ENCODE measurements at places on chromosomes 5 and 9.

- DNase-seq = no peak
Measured at GRCh38 chr9:7324152-7324598, 475.4 kb downstream of the DMAC1 start.

DNA sequence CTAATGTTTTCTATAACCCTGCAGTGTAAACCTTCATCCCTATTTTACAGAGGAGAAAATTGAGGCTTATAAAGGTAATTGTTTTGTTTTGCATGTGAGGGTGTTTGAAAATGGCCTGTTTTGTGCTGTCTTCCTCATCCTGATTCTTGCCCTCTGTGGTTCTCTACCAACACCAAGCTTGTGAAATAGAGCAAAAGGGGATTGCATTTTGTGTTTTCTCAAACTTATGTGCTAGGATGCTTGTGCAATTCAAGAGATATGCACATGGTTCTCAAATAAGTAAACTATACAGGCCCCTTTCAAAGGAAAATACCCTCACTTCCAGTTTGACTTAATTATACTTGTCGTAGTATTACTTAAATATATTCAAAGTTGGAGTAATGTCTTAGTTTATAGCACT lies 17.2 kb downstream of the PAM start:
- no peak for DNase-seq

DNA sequence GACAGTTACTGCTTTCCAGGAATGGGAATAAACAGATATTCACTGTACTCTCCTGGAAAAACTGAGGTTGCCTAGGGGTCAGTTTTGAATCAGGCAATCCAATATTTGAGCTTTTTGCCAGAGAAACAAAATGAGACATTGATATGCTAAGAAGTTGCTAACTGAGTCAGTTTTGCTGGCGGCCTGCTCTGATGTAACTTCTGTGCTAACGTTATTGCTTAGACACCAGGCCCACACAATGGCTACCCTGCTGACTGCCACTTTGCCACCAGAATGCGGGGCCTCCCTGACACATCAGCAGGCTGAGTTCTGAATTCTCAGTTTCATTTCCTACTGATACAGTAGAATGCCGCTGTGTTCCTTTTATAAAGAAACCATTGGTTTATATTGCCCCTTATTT lies 18.2 kb upstream of the ZNF618 start:
- DNase-seq = no peak

- DNase-seq = no peak
Measured at GRCh38 chr5:55385227-55385626, 77.4 kb downstream of the MTREX start.

- DNase-seq = no peak
Measured at GRCh38 chr5:105982526-105982925, 1688.2 kb downstream of the EFNA5 start.

DNA sequence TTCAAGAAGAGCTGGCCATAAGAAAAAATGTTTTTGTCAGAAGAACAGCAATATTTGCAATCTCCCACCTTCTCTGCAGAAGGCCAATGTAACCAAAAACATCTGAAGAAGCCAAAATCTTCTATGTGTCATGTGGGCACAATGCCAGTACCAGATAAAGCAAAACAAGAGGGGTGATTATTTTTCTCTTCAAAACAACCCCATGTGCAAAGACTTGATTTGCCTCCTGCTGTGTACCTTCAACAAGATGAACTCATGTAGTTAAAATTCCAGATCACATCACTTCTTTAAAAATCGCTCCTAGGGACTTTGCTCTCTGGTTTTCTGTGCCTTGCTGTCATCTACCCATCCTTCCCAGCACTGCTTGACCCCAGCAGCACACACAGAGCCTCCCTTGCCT lies 134.0 kb upstream of the MAP3K1 start:
- no peak for DNase-seq

GRCh38 chr5:75856056-75856455 lies 138.8 kb upstream of the POC5 start:
- no peak for DNase-seq

DNA sequence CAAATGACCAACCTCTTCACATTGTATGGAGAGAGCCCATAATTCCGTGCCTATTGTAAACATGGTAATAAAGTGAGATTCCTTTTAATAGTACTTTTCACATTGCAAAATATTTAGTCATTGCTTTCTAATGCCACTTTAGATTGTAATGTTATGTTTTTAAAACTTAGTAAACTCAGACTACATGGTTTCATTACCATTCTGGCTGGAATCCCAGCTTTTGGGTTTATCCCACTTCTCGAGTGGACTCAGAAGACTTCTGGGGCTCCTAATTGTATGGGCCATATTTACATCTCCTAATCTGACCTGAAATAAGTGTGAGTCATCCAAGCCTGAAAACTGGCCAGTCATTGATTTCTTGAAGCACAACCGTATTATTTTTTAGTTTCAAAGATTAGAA lies 217.6 kb downstream of the CAAP1 start:
- DNase-seq = no peak

DNA sequence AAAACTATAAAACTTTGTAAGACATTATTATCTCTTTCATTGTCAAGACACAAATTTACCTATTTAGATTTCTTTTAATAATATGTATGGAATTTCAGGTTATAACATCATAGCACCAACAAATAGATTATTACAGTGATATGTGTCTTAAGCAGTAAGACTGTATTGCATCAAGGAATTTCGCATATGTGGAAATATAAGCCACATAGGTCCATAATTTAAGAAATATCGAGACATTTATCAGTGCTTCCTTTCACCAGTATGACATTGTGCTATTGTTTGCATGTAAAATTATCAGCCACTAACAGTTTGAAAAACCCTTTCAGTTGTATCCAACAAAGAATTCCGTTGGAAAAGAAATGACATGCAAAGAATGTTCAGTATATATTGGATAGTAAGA lies 186.7 kb upstream of the RASA1 start:
- DNase-seq = no peak

DNA sequence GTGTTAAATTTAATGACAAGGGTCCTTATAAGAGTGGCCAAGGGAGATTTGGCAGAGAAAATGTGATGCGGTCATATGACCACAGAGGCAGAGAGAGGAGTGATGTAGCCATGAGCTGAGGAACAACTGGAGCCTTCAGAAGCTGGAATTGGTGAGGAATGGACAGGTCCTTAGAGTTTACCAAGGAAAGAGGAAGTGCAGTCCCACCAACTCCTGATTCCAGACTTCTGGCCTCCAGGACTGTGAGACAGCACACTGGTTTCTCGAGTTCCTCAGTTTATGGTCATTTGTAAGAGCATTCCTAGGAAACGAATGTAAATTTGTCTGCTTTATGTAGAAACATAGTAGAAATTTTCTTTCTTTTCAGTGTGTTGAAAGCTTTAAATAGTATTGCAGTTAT lies 410.1 kb downstream of the CDH18 start:
- DNase-seq = no peak
